Thyroid gland (tissue), 4 donors: ENCODE measurements at places on chromosomes 11 and 22. TPM values are rescaled to one million over a fixed set of nuclear protein-coding genes. Genes with fewer than 3 reads are reported as not detected.
A peak's percentile ranks its signal among the peaks of the same experiment; 100 is the strongest.

Gene GLYAT
- total RNA-seq: not detected

Gene MYO7A
- 5.6 TPM for total RNA-seq

Gene DLG2
- 48.9 TPM for total RNA-seq

Gene GLYATL1B
- total RNA-seq: not detected

Gene FOLR3
- total RNA-seq: 1.2 TPM

Gene TRPM5
- total RNA-seq: 0.78 TPM

Gene GALNT18
- total RNA-seq: 88.5 TPM

Gene PKDREJ
- not detected for total RNA-seq

DNA sequence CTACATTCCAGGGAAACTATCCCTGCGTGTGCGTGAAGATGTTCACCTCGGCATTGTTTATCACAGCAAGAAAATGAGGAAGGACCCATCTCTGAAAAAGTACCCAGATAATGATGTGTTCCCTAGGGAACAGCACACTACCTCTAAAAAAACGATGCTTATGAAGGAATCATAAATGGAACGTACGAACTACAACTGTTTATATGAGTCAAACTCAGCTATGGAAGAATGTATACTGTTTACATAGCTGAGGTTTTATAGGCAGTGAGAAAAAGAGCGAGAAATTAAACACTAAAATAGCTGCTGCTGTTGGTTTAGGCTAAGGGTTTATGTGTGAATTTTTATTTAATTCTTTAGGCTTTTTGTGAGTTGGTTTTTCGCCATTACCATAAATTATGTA lies 48.9 kb downstream of the APOL1 start:
- DNase-seq: no peak

DNA sequence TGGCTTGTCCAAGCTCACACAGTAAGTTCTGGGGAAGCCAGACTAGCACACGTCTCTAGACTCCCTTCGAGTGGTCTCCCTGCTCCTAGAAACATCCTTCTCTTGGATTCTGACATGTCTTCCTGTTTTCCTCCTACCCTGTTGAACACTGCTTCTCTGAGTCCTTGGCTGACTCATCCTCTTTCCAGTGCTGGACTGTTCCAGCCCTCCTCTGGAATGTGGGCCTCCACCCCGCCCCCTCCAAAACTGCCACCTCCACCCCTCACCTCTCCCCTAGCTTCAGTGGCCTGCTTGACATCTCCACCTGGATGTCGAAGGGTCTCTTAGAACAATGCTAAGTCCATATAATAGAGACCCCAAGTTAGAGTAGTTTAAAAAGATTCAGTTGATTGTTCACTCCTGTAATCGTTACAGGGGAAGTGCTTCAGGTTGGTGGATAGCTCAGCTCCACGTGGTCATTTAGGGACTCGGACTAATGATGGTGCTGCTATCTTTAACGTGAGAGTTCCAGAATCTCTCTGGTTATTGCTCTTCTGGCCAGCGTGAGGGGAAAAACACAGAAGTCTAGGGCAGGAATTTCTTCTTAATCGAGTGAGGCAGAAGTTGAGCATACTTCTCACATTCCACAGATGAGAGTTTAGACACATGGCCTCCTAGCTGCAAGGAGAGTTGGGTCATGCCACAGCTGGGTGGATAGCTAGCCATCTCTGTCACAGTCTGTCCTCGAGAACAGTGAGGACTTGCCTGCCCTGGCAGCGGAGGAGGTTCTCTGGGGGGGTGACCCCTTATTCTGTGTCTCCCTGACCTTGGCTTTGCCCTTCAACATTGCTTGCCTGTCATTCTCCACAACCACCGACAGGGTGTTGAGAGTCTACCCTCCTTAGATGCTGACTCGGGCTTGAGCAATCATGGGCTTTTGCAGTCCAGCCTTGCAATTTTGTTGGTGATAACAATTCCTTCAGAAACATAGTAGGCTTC lies 4.7 kb upstream of the C11orf96 start:
- DNase-seq: no peak

DNA sequence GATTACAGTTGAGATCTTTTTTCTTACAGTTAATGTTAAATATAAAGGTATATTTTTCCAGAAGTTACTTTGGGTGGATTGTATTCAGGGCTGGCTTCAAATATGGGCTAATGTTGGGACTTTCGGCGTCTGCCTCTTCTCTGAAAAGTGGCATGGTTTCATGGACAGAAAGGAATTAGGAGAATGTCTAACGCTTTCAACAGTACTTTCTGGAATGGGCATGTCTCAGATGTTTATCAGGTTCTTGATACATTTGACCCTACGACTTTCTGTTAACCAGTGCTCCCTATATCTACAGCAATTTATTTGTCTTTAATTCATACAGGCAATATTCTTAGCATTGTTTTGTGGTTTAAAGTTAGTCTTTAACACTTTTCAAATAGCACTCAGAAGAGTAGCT lies 33.7 kb downstream of the ZC3H12C start:
- no peak for DNase-seq

- DNase-seq: no peak
Measured at GRCh38 chr11:73856031-73856567, 20.5 kb downstream of the COA4 start.

GRCh38 chr11:67262731-67263675 lies 3.3 kb upstream of the GRK2 start:
- DNase-seq: peak; percentile 85

DNA sequence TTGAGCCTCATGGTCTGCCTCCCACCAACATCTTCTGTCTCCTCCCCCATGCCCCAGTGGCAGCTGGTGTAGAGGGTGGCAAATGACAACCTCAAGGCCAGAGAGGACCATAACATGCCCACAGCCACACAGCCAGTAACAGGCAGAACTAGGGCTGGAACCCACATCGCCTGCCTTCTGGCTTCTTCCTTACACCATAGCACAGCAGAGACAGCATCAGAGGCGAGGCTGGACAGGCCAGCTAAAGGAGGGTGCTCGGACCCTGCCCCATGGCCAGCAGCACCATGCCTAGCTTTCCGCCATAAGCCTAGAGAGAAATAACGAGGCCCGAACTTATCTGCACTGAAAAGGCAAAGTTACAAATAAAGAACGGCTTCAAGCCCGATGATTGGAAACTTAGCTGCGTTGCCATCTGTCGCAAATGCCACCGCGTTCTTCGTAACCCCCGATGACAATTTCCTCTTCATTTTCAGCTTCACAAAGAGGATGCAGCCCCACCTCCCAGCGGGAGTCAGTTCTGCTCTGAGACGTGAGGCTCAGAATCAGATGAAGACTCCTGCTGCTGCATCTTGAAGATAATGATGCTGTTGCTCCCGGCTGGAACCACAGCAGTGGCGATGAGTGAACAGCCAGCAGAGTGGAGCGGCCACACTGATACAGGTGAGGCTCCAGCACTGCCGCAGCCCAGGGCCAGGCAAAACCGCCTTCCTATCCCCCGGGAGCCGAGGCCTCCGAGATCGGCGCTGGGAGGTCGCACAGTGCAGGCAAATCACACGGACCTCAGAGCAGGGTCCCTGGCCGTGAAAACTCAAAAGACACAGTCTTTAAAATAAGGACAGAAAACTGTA lies 73.8 kb upstream of the RTL6 start:
- no peak for DNase-seq

DNA sequence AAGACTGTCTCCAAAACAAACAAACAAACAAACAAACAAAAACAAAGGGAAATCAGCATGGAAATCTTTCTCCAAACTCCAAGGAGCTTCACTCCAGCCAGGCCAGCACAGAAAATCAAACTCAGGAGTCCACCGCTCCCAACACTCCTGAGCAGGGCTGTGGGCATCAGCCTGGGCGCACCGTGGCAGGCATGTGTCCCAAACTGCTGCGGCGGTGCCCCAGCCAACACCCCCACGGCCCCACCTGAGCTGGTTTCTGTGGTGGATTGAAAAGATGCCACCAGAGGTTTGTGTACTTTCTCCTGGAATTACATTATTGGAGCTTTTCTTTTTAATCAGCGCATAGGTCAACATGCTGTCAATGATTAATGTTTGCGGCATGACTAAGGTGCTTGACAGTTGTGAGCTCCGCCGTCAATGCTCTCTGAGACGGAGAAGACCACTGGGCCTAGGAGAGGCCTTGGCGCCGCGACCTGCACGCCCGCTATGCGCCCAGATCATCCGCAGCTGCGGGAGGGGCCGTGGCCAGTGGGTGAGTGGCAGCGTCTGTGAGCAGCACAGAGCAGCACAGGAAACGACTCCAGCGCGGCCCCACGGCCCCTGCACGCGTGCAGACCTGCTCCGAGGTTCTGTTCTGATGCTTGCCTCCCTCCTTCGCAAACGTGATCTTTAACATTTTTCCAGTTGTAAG lies 18.1 kb downstream of the DRD4 start:
- no peak for DNase-seq

DNA sequence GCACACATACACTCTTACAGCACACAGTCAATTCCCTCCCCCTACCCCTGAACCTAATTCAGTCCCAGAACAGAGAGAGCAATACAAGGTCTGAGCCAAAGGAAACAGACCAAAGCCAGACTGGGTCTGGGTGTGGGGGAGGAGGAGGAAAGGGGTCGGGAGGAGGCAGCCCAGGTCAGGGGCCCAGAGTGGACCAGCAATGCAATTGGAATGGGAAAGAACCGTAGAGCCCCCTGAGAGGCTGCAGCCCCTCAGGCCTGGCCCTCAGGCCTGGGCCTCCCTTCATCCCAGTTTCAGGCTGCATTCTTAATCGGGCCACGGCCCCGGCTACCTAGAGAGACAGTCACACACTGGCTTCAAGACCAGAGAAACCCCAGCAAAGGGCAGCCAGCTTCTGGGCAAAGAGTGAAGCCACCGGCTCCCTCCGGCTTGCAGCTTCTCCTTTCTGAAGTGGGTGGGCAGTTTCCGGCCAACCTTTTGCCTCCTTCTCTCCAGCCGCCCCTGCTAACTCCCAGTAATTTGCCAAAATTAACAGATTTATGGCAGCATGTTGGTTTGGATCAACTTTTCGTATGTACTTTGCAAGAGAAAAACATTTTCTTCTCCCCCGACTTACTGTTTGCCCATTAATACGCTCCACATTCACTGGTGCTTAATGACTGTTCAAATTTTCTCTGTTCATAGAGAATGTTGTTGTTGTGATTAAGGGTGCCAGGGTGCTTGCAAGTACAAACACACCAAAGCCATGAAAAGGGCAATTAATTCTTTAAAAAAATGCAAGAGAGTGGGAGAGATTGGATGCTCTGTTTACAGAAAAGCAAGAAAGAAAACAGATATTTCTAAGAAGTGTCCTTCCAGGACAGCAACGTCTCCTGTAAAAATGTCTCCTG lies 488.3 kb downstream of the MN1 start:
- DNase-seq: no peak

- no peak for DNase-seq
Measured at GRCh38 chr11:76824083-76824939, 36.4 kb upstream of the ACER3 start.

DNA sequence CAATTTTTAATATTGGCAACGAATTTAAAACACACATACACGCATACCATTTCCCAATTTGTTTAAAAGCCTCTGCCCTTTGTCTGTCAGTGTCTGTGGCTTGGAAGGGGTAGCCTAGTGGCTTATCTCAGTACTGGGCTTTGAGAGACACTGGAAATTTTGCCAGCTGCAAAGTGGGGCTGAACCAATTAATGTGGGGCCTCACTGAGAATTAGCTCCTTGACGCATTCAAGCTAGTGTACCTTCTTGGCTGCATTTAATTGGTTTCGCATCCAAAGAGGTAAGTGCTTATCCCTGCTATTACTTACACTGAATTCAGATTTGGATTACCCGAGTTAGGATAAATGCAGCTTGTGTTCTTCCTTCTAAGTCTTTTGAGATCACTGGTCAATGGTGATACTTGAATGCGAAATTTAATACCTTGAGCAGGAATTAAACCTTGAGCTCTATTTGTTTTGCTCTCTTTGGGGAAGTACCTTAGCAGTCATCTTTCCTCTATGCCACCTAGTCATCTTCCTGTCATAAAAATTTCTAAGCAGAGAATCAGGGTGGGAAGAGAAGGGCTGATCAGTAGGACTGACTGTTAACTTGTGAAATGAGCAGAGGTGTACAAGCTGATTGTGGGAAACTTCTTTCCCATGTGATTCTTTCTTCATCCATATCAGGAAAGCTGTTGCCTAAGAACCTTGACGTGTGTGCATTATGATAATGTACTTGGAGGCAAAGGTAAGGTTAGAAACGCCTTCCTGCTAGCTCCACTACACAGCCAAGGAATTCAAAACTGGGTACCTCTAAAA lies 187.7 kb upstream of the E2F8 start:
- no peak for DNase-seq

DNA sequence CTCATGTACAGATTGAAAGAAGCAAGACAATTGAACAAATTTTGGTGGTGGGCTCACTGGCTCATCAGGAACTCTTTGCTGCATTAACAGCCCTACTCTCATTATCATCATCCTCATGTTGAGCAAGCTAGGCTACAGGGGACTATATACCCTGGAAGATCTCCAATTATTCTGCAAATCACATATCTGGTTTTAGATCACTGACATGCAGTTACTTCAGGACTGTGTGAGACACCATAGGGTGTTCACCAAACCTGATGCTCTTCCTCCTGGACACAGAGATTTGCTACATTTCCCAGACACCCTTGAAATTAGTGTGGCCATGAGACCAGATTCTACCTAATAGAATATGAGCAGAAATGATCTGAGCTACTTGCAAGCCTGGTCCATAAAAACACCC lies 23.0 kb upstream of the ME3 start:
- DNase-seq: no peak

DNA sequence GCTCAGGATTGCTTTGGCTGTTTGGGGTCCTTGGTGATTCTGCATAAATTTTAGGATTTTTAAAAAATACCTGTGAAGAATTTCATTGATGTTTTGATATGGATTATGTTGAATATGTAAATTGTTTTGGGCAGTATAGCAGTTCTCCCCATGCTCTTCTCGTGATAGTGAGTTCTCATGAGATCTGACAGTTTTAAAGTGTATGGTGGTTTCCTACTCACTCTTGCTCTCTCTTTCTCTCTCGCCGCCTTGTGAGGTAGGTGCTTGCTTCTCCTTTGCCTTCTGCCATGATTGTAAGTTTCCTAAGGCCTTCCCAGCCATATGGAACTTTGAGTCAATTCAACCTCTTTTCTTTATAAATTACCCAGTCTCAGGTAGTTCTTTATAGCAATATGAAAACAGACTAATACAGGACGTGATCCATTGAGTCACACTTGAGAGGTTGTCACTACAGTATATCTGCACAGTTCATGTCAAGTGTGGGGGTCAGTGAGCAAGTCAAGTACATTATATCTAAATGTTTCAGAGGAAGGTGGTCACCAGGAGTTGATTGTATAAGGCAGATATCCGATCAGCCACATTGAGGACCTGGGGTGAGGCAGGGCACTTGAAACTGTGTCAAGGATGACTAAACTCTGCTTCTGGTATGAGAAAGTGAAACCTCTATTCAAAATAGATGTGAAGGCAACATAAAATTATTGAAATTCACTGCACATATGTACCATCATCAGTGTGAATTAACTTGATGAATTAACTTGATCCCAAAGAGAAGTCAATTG lies 70.7 kb upstream of the CCDC179 start:
- DNase-seq: peak; percentile 11

GRCh38 chr22:28780296-28780695 lies 7.8 kb downstream of the CCDC117 start:
- DNase-seq: no peak

DNA sequence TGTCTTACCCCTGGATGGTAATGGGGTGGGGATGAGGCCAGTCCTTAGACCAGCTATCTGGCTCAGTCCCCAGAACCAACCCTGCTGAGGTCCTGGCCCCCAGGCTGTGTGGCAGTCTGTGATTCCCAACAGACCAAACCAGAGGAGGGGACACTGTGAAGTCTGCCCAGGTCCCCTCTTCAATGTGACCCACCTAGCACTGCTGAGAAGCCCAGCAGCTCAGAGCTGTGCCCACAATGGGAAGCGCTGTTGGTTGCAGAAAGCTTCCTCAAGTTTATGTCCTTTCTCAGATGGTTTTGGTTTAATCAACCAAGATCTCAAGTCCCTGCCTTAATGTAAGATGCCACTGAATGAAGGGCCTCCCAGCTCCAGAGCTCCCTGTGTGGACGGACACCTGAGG lies 114.7 kb upstream of the IGLL5 start:
- no peak for DNase-seq
